ENCODE measurements at places on chromosomes 13 and 19. TPM values are rescaled to one million over a fixed set of nuclear protein-coding genes. Genes with fewer than 3 reads are reported as not detected.

DNA sequence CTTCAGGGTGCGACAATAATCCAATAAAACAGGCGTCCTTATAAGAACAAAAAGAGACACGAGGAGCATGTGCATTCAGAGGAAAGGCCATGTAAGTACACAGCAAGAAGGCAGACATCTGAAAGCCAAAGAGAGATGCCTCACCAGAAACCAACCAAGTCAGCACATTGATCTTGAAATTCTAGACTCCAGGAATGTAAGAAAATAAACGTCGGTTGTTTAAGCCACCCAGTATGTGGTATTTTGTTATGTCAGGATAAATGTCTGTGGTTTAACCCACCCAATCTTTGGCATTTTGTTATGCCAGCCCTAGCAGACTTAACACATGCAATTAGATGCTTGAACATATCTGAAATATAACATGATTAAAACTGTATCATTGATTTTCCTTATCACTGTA lies 452.0 kb downstream of the SLITRK6 start:
- no peak overlapping the region for H3K4me3 ChIP-seq
- no peaks in the 10 kb centered on the region for H3K36me3 ChIP-seq
- H3K4me1 ChIP-seq = no peaks in the 10 kb centered on the region
- H3K27ac ChIP-seq = no peak overlapping the region
- no peak for DNase-seq

ZNF329 gene
- 16.1 TPM for total RNA-seq

DNA sequence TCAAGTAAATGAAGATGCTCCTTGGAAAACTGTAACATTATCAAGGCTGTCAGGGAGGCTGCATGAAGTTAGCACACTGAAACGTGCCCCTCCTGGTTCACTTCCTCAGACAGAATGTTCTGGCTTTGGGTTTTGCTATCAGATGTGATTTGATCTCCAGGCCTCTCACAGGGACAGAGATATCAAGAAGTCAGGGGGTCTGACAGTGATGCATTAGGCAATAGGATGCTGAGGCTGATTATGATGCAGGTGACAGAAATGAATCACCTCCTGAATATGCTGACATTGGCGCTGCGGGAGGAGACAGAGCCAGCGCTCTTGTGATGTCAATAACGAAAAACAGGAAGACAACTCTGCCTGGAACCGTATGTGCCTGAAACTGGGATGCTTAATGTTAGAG lies 278.5 kb downstream of the DCT start:
- no peak overlapping the region for H3K27ac ChIP-seq
- H3K4me1 ChIP-seq = no peaks in the 10 kb centered on the region
- H3K4me3 ChIP-seq = no peak overlapping the region
- H3K36me3 ChIP-seq = no peaks in the 10 kb centered on the region
- DNase-seq = no peak
- no peaks in the 10 kb centered on the region for H3K27me3 ChIP-seq

SMIM17 gene
- not detected for total RNA-seq

GRCh38 chr13:25529425-25529824 lies 157.7 kb downstream of the ATP8A2 start:
- no peak overlapping the region for H3K27ac ChIP-seq
- peaks cover 6% of the 10 kb centered on the region for H3K27me3 ChIP-seq
- no peaks in the 10 kb centered on the region for H3K4me1 ChIP-seq
- no peak for DNase-seq

DNA sequence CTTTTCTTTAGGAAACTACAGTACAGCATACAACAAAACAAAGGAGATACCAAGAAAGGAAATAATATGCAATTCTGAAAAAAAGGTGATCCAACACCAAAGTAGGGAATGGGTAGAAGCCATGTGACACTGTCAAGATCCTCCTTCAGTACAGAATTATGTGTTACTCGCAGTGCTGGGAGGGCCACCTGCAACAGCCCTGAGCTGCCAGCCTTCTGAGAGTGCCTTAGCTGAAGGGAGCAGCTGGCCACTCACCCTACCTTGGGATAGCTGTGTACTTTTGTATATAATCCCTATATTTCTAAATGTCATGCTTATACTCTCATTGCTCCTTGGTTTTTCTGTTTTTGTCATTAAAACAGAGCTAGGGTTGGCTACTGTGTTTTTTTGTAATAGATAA lies 1518.2 kb upstream of the PCDH20 start:
- no peaks in the 10 kb centered on the region for H3K36me3 ChIP-seq
- H3K27me3 ChIP-seq = no peaks in the 10 kb centered on the region
- no peak for DNase-seq

- no peak overlapping the region for H3K4me3 ChIP-seq
- no peak overlapping the region for H3K27ac ChIP-seq
- no peaks in the 10 kb centered on the region for H3K27me3 ChIP-seq
- H3K36me3 ChIP-seq = no peaks in the 10 kb centered on the region
Measured at GRCh38 chr13:77853703-77854102, 64.9 kb downstream of the EDNRB start.
